ENCODE measurements at places on chromosomes 5 and 9. TPM values are rescaled to one million over a fixed set of nuclear protein-coding genes. Genes with fewer than 3 reads are reported as not detected.

Gene SPATA31E1
- total RNA-seq = not detected

Gene EDIL3
- total RNA-seq = 44.8 TPM

Gene VPS13A
- total RNA-seq = 20.4 TPM

Gene PCDHGB2
- 4.1 TPM for total RNA-seq

Gene SLC36A2
- total RNA-seq = not detected

Gene GCNT4
- total RNA-seq = 0.16 TPM

Gene SPATA6L
- total RNA-seq = 0.26 TPM

Gene PLAC8L1
- total RNA-seq = not detected

Gene NTRK2
- total RNA-seq = 0.26 TPM

Gene CD14
- total RNA-seq = 0.32 TPM

Gene C8G
- total RNA-seq = 0.32 TPM

Gene SNCAIP
- 0.16 TPM for total RNA-seq

Gene SV2C
- not detected for total RNA-seq

All from bronchial smooth muscle cell (primary cell).